GDM1 (cell line): ENCODE measurements at places on chromosomes 2 and 18.

DNA sequence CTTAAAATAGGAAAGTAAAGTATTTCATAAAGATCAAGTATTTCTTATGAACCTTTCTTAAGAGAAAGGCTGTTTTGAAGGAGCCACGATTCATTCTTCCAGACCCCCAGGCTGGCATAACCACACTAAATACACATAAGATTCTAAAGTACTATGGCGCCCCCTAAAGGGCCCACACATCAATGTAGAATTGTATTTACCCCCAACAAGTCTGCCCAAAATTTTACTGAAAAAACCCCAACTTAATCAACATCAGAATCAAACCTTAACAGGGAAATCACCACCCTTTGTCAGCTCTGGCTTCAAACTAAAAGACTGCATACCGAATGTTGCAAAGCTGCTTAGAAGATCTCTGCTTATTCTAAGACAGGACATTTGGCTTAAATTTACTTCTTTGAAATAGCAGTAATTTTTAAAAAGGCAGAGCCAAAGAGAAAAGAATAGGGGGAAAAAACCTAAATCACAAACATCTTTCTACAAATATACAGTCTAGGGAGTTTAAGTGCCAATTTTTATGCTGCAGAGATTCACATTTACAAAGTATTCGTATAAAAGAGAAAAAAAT lies 20.4 kb upstream of the BCL2 start:
- DNase-seq: peak; percentile 21

DNA sequence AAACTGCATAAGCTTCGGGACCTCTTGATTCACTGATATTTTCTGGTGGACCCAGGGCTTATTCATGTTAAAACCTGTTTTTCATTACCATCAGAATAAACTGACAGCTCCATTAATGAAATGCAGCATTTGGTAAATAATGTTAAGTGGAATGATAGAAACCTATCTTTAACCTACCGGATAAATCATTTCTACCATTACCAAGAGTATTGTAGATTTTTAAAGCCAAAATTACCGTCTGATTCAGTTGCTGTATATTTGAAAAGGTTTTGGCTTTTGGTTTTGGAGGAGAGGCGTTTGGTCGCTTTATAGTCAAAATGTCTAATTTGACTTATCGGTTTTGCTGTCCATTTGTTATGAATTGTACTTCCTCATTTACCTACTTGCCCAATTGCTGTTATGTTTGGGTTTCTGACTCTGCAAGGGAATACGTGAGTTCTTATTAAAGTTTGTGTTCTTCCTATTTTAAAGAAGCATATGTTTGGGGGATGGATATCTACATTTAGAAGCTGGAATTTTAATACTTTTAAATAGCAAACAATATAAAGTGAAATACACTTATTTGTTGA lies 1.0 kb upstream of the CUL3 start:
- no peak for DNase-seq

GRCh38 chr18:8980496-8980895 lies 122.0 kb upstream of the NDUFV2 start:
- no peak for DNase-seq

GRCh38 chr18:598124-598589 lies 1.4 kb downstream of the CLUL1 start:
- no peak for DNase-seq

GRCh38 chr18:9661564-9661963 lies 46.5 kb upstream of the RAB31 start:
- no peak for DNase-seq

DNA sequence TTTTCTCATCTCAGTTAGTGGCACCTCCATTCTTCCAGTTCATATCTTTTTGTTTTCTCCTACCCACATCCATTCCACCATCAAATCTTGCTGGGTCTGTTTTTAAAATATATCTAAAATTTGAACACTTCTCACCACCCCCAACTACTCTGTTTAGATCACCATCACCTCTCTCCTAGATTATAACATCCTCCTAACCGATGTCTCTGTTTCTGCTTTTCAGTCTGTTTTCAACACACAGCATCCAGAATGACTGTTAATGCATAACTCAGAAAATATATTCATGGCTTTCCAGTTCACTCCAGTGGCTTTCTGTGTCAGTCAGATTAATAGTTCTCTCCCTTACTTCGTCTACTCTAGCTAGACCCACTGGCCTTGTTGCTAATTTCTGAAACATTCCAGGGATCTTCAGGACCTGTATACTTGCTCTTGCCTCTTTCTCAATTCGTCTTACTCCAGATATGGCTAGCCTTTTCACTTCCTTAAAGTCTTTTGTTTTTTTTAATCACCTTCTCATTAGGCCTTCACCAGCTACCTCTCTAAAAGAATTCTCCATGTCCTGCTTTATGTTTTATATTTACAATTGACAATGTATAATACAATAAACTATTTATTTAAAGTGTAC lies 105.3 kb downstream of the COMMD1 start:
- DNase-seq: no peak

DNA sequence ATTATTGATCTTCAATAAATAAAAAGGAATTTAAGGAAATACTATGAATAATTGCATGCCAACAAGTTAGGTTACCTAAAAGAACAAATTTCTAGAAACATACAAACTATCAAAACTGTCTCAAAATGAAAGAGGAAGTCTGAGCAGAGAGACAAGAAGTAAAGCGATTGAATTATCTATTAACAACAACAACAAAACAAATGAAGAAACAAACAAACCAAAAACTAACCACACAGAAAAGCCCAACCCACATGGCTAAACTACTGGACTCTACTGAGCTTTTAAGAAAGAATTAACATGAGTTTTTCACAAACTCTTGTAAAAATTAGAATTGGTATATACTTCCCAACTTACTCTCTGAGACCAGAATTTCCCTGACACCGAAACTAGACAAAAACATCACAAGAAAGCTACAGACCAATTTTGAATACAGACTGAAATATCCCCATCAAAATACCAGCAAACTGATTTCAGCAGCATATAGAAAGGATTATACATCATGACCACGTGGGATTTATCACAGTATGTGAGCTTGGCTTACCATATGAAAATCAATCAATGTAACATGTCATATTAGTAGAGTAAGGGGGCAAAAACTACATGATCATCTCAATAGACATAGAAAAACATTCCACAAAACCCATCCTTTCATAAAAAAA lies 16.6 kb upstream of the GALNT1 start:
- DNase-seq: no peak

- peak; percentile 32 for DNase-seq
These were observed 280 bp upstream of the CYP1B1 start for GRCh38 chr2:38076152-38076709.

- DNase-seq: no peak
These were observed 23.9 kb downstream of the RFX8 start for GRCh38 chr2:101450965-101451364.
